Kidney tubule cell (primary cell): ENCODE measurements at places on chromosomes 12 and 14.
A peak's percentile ranks its signal among the peaks of the same experiment; 100 is the strongest.

GRCh38 chr12:49043856-49044258 is 16.7 kb downstream of the KMT2D start:
- DNase-seq: peak; percentile 39

- DNase-seq: no peak
Observed at GRCh38 chr14:75249958-75250336, 28.7 kb upstream of the FOS start.

DNA sequence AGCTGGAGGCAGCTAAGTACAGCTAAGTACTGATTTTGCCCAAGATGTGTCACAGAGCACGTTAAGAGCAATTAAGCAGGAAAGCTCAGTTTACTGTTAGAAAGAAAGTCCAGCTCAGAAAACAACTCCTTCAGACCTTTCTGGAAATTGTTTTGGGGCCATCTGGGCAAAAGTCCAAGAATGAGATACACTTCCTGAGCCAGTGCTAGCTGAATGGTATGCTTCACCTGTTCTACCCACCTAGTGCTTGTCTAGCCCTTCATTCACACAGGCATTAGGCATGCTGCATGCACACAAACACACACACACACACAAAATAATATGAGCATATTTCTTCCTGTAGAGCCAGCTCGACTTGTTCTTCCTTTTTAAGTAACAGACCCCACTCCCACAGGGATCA is 6.6 kb upstream of the IKZF4 start:
- peak; percentile 58 for DNase-seq

GRCh38 chr12:105335856-105336255 is 5.4 kb downstream of the C12orf75 start:
- no peak for DNase-seq
